ENCODE measurements at places on chromosomes 2 and 18.

DNA sequence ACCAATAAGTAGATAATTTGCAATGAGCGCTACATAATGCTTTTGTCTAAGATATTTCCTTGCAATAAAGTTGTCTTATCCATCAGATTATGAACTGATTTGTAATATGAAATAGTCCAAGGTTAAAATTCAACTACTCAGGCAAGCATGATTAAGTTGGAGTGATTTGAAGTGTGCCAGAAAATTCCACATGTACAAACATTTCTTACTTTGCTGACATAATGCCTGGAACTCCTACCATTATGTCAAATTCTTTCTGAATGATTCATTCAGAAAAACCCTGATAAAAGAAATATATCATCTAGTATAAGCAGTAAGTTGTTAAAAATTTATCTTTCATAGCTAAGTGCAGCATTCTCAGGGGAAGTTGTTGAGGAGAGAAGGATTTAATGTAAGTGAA lies 87.3 kb downstream of the CBLN2 start:
- peak; percentile 5 for DNase-seq

GRCh38 chr18:52426041-52426440 lies 86.0 kb downstream of the DCC start:
- DNase-seq: no peak

DNA sequence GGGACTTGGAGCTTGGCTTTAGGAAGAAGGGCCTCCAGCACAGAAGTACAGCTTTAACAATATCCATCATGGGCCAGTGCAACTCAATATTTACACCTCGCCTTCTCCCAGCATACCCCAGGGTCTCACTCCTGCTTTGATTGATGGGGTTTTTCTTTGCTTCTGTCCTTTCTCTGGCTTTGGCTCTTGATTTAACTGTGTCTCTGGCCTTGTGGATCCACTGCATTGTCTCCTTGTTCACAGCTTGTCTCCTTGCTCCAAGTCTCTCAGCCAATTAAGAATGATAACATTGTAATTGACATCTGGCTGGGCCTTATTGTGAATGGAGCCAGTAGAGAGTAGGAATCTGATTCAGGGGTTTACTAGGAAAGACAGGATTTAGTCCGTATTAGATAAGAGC lies 1019.5 kb downstream of the TMEM182 start:
- DNase-seq: no peak

- DNase-seq: no peak
These were observed 82.8 kb upstream of the MAP4K3 start for GRCh38 chr2:39519886-39520285.

DNA sequence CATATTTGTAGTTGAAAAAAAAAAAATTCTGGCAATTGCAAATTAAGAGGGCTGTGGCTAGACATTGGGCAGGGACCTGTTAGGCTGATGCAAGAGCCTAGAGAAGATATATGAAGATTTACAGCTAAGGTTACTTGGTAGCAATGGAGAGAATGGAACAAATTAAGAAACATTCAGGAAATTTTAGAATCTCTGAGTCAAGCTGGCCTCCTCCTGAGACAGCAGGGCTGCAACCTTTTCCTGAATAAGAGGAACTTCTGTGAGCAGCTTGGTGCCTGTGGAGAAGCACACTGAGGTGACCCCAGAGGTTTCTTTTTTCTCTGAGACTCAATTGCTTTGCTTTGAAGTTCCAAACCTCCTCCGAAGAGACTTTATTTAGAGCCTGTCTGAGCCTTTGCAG lies 118.6 kb upstream of the LRATD1 start:
- DNase-seq: no peak

GRCh38 chr2:69789175-69789721 lies 40.2 kb upstream of the GMCL1 start:
- DNase-seq: peak; percentile 98
